ENCODE measurements at places on chromosomes 2 and 18.

GRCh38 chr2:46866770-46867246 is 48.8 kb downstream of the MCFD2 start:
- no peak for DNase-seq

- no peak for DNase-seq
These were observed 266.5 kb downstream of the KLHL29 start for GRCh38 chr2:23651187-23652080.

DNA sequence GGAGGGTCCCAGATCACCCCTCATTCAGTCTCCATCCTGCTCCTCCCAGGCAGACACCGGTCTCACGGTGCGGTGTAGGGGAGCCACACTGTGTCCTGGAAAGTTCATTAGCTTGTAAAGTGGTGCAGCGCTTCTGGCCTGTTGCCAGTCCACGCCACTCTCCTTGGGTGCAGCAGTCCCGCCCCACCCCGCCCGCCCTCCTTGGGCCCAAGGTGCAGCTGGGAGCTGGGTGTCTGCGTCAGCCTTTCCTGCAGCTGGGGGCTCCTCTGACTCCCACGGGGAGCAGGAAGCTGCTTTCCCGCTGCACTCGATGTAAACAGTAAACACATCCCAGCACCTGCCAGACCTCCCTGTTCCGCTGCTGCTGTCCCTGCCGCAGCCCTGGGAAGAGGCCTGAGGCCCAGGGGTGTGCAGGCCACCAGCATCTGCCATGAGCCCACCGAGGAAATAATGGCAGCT is 53.8 kb upstream of the ASB18 start:
- peak; percentile 50 for DNase-seq

GRCh38 chr2:233198026-233198425 is 53.4 kb upstream of the ATG16L1 start:
- no peak for DNase-seq

DNA sequence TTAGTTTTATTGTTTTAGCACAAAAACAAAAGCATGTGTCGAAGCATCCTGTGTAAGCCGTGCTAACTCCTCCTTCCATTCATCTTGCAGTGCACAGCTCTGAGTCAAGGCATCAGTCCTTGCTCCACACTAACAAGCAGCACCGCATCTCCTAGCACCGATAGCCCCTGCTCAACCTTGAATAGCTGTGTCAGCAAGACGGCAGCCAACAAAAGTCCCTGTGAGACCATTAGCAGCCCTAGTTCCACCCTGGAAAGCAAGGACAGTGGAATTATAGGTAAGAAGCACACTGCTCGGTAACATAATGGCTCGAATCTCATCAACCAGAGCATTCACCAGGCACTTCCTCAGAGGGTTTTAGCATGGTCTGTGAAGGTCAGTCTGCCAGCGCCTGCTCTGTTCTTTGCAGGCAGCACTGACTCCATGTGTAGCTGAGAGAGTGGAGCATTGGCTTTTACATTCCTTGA is 136.2 kb downstream of the WDSUB1 start:
- DNase-seq: no peak

GRCh38 chr2:36362291-36362690 is 6.7 kb downstream of the CRIM1 start:
- DNase-seq: no peak

GRCh38 chr2:161994761-161995520 is 79.1 kb downstream of the DPP4 start:
- peak; percentile 77 for DNase-seq

DNA sequence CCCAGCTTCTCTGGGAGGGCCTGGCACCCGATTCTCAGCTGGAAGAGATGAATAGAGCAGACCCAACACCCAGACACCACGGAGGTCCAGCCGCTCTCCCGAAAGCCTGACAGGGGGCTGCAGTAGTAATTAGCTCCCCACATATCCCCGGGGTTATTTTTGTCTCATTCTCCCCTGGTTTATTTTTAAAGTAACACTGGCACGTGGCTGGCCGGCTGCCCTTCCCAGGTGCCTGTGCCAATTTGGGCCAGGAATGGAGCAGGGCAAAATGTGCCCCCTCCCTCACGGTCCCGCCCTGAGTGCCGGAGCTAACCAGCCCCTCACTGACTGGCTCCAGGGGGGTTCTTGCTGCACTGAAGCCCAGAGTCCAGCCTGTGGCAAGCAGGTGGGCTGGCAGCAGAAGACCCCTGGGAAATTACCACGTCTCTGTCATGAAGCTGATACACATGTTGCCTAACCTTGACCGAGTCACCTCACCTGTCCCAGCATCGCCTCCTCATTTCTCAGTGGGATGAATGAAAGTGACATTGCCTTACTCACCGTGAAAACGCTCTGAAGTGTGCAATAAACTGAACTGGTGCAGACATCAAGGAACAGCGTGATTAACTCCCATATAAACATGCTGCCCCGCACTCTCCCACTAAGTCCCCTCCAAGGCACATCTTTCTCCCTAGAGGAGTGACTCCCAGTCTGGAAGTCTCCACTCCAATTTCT is 18.4 kb downstream of the KCNK3 start:
- DNase-seq: no peak

- DNase-seq: no peak
These were observed 12.6 kb upstream of the REL start for GRCh38 chr2:60868589-60869273.

- no peak for DNase-seq
These were observed 303.0 kb upstream of the HDAC4 start for GRCh38 chr2:239703834-239704233.

- DNase-seq: no peak
These were observed 40.0 kb downstream of the MOGAT1 start for GRCh38 chr2:222711315-222711940.

GRCh38 chr2:160737247-160737646 is 243.6 kb upstream of the RBMS1 start:
- DNase-seq: no peak

DNA sequence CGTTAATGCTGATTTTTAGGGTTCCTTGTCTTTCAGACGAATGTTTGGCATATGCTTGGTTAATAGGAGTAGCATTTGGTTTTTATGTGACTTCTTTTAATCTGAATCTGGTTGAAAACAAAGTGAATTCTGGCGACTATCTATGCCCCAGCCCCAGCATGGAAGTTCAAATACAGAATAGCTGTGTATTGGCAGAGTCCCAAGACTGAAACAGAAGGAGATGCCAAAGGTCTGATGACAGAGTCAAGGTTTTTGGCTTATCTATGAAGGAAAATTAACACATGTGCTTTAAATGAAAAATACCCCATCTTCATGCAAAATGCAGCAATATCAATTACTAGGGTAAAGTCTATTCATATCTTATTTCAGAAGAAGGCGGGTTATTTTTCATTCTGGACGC is 734.8 kb upstream of the NXPH2 start:
- peak; percentile 67 for DNase-seq

DNA sequence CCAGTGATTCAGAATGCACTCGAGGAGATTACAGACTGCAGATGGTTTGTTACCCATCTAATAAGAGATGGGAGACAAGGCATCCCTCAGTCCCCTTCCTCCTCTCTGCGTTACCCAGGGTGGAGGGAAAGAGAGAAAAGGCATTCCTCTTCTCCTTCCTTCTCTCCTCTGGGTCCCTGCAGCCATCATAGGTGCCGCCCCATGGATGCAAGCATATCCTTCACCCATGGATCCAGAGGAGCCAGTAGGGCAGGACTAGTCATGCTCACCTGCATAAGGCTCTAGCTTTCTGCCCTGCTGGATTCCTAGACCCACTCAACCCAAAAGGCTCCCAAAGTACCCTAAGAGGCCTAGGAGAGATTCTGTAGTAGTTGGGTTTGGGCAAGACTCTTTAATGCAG is 20.4 kb downstream of the CMPK2 start:
- no peak for DNase-seq

- DNase-seq: peak; percentile 94
These were observed 158.9 kb upstream of the SLC14A2 start for GRCh38 chr18:45456090-45457021.

GRCh38 chr2:214995409-214995808 is 143.0 kb downstream of the ABCA12 start:
- no peak for DNase-seq

DNA sequence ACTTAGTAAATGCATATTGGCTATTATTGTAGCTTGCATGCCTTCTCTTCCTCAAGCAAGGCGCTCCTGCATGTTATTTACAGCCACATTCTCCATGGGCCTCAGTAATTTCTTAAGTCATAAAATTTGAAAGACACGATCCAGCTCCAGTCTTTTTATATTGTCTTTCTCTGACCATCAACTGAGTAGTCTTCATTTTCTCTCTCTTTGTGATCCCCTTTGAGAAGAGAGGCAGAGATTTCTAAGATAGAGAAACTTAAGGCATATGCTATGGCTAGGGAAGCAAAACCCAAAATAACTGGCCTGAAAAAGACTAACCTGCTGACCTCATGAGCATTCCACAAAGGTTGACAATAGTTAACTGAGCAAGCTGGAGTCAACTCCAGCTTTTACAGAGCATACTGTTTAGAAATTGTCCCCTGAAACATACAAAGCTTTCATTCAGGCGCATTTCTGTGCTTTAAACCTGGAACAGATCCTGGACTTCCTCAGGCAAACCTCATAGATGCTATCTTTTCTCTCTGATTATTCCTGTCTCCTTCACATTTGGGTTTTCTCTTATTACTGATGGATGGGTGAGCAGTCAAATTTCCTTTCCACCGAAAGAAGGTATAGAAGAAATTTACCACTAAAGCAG is 4.6 kb downstream of the DPP4 start:
- no peak for DNase-seq

All from NCI-H2171 treated with DMSO at 0.1 percent for 48 hours (cell line).